ENCODE measurements at places on chromosomes 12 and 14.

GRCh38 chr14:68146818-68147217, 327.2 kb downstream of the RAD51B start:
- no peak for DNase-seq

GRCh38 chr12:42135259-42135814, 9.3 kb downstream of the GXYLT1 start:
- DNase-seq = no peak

- no peak for DNase-seq
These were observed 22.8 kb upstream of the CEBPE start for GRCh38 chr14:23141706-23142444.

DNA sequence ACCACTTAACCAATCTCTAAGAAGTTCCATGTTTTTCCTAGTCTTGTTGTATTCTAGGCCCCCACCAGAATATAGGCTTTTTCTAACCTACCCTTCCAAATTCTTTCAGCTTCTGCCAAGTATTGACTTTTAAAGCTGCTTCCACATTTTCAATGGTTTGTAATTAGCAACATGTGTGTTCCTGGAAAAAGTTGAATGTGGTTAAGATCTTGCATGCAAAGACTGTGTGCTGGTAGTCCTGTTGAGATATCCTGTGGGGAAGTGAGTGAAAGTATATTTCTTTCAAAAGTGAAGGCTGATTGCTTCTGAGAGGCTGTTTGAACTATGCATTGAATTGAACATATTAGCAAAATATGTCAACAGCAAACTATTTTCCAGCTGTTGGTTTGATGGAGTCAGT, 646 bp upstream of the OR6C4 start:
- DNase-seq = no peak

- no peak for DNase-seq
These were observed 1161.2 kb upstream of the SEL1L start for GRCh38 chr14:82694820-82695219.

DNA sequence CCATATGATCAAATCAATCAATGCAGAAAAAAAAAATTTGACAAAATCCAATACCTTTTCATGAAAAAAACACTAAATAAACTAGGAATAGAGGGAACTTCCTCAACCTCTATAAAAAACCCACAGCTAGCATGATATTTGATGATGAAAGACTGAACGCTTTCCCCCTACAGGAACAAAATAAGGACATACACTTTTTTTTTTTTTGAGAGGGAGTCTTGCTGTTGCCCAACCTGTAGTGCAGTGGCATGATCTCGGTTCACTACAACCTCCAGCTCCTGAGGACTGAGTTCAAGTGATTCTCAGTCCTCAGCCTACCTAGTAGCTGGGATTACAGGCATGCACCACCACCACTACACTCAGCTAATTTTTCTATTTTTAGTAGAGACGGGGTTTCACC, 17.9 kb upstream of the CAMKK2 start:
- DNase-seq = no peak

GRCh38 chr12:28145216-28145615, 45.0 kb upstream of the CCDC91 start:
- no peak for DNase-seq

- no peak for DNase-seq
These were observed at the start of gene CLEC2D for GRCh38 chr12:9669534-9669933. TSS of gene CLEC2D (plus strand) at chr12:9669713. CDS start at chr12:9669735, 22 bp downstream.

- no peak for DNase-seq
These were observed 4.4 kb downstream of the ZFP36L1 start for GRCh38 chr14:68788275-68788995.

- no peak for DNase-seq
These were observed 63.9 kb downstream of the NAV3 start for GRCh38 chr12:77894556-77894955.

DNA sequence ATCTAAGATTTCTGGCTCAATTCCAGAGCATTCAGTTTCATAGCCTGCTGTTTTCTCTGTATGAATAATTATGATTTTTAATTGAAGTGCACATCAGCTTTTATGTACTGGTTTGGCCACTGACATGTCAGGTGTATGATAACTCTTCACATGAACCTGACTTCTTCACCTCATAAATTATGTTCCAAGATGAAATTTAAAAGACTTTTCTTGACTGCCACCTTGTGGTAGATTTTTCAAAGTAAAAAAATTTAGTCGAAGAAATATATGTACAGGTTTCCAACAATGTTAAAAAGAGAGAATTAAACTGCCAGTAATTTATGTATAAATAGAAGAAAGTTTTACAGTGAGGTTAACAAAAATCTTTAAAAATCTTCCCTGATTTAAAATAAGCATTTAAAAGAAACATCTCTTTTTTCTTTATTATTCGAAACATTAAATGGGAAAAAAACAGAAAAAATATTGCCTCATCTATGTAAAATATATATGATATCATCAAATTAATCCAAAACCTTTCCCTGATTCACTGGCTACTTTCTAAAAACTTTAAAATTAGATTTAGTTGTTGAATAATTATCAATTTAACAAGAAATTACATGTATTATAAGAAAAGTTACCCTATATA, 124.9 kb upstream of the ATXN7L3B start:
- DNase-seq = no peak

- DNase-seq = no peak
These were observed 47.7 kb upstream of the ERGIC2 start for GRCh38 chr12:29428633-29429032.

GRCh38 chr14:94401083-94401482, 12.7 kb upstream of the SERPINA1 start:
- no peak for DNase-seq

- DNase-seq = no peak
These were observed 474.3 kb downstream of the ATP23 start for GRCh38 chr12:58415716-58416115.

GRCh38 chr12:673849-674248, 10.6 kb upstream of the NINJ2 start:
- no peak for DNase-seq

DNA sequence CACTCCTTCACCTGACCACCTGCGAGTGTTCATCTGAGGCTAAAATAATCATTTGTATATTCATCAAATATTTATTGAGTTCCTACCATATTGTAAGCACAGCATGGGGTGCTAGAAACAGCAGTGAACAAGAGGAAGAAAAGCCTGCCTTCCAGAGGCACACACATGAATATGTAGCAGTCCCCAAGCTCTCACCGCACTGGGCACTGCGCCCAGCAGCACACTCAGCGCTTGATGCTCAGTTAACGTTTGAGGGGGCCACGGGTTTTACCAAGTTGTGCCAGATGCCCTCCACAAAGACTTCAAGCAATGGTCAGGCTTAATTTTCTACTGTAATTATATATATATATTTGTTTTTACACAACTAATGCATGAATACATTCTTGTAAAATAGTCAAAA, 52.0 kb downstream of the HELB start:
- no peak for DNase-seq

Measured in stimulated activated CD4-positive, alpha-beta T cell treated with anti-CD3 and anti-CD28 coated beads, Interleukin-4, amount 100 ng/mL, for 1 hour (primary cell).